ENCODE measurements at places on chromosomes 13 and 19.

GRCh38 chr13:85194482-85194881 lies 604.7 kb downstream of the SLITRK6 start:
- no peak for DNase-seq

- peak; percentile 55 for DNase-seq
These were observed 9.8 kb downstream of the PRX start for GRCh38 chr19:40403262-40403984.

- DNase-seq, result no peak
These were observed 51.7 kb downstream of the KATNAL1 start for GRCh38 chr13:30255696-30256095.

DNA sequence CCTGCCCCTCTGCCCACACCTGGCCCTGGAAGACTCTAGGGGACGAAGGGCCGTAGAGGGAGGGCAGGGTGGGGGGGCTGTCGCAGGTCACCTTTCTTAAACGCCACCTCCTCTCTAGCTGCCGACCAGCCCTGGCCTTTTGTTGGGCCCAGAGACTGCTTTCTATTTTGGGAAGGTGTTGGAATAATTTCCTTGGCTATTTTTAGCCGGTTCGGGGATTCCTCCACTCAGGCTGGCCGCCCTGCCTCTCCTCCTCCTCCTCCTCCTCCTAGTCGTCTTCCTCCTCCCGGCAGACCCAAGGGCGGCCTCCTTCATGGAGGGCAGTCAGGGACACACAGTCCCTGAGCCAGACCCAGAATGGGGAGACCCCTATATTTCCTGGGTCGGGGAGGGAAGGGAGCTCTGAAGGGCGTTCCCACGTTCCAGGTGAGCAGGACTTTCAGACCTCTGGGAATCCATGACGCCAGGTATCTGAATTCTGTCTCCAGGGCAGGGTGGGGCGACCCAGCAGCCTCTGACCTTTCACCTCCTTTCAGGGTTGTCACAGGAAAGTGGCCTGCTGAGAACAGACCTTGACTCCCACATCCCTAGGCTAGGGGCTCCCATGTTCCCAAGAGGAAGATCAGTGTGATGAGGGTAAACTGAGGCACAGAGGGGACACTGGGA lies 19.9 kb downstream of the GADD45B start:
- no peak for DNase-seq

DNA sequence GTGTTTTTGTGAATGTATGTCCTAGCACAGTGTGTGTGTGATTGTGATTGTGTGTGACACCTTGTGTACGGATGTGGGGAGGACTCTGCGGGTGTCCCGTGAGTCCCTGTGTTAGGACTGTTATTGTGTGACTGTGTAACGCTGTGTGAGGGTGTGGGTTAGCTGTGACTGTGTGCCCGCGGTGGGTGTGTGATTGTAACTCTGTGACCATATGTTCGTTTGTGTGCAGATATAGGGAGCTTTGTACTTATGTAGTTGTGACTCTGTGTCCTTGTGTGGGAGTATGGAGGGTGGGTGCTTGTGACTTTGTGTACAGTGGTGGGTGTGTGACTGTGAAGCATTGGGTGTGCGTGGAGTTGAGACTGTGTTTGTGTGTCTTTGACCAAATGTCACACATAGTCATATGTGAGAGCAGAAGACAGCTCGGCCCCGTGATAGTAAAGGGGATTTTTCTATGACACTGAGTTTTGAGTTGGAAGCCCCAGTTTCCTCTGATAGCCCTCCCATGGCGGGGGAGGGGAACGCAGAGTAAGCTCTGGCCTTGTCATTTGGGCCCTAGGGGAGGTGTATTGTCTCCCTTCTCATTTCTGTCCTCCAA lies 949 bp upstream of the ZNF260 start:
- DNase-seq, result no peak

DNA sequence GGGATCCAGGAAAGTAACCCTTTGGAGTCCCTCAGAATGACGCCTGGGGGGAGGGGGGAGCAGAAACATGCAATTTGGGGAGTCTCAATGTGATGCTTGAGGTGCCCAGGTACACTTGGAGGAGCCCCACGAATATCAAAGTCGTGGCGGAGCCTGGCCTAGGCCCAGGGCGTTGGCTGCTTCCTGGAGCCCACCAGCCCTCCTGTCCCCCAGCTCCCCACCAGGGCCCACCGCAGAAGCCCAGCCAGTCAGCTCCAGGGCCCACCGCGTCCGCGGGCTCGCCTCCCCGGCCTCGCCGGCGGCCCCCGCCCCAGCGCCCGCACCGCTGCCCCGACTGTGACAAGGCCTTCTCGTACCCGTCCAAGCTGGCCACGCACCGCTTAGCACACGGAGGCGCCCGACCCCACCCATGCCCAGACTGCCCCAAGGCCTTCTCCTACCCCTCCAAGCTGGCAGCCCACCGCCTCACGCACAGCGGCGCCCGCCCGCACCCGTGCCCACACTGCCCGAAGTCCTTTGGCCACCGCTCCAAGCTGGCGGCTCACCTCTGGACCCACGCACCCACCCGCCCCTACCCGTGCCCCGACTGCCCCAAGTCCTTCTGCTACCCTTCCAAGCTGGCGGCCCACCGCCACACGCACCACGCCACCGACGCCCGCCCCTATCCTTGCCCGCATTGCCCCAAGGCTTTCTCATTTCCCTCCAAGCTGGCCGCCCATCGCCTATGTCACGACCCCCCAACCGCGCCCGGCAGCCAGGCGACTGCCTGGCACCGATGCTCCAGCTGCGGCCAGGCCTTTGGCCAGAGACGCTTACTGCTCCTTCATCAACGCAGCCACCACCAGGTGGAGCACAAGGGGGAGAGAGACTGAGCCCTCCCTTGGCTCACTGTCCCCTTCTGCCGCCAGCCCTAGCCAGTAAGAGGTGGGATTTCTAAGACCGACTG lies 2.1 kb downstream of the ZNF575 start:
- DNase-seq, result no peak

- no peak for DNase-seq
These were observed 262.5 kb upstream of the STARD13 start for GRCh38 chr13:33548069-33548468.

DNA sequence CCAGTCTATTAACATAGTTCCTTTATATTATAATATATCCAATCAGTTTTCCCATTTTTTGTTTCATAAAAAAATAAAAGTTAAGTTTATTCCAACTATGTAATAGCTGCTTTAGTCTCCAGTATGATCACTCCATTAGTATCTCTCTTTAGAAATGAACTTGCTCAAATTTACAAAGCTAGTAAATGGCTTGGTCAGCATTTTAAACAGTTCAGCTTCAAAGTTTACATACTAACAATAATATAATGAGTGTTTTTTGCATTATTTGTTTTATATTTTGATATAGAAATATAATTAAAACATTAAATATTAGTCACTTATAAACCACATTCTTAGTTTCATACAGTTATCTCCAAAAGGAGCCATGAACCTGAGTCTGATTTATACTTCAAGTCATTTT lies 1073.8 kb downstream of the SLITRK5 start:
- DNase-seq, result no peak

DNA sequence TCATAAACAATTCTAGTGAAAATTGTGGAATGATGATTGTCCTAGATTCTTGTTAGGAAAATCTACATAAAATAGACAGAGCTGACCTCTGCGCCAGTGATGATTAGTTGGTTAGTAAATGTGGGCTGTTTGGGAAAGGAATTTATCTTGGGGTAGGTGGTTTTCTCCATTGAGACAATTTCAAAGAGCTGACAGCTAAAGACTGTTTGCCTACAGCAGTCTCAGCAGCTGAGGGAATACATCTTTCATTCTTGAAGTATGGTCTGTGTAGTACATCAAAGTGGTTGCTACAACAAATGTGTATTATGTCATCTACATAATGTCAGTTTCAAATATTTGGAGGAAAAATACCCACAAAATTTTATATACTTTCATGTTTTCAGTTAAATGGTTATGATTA lies 117.2 kb upstream of the TRPC4 start:
- no peak for DNase-seq

DNA sequence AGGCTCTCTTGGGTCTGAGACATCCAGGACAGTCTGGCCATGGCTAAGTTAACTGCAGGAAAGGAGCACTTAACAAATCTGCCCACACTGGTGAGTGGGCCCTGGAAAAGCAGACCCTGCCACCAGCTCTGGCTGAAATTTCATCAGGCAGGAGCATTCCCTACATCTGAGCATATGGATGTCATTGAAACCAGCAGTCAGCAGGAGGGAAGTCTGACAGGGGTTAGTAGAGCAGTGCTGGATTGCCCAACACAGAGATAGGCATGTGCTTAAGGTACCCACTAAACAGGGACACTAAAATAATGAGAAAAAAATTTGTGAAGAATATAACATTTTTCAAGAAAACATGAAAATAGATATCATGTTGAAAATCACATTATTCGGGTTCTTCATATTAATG lies 13.6 kb upstream of the ACOD1 start:
- DNase-seq, result no peak

DNA sequence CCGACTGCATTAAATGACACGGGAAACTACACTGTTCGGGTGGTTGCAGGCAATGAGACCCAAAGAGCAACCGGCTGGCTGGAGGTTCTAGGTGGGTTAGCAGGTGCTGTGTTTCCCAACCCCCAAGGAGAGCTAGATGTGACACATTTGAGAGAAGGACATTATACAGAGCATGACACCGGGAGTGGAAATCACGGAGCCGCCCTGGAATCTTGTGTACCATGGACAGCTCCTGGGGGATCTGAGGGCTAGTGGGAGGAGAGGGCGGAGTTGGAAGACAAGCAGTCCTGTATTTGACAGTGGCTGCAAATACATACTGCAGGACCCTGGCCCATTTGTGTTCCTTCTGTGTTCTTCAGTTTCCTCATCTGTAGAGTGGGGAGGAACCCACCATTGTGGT lies 2.3 kb downstream of the CEACAM18 start:
- DNase-seq, result no peak

GRCh38 chr19:39413272-39413910 lies 922 bp downstream of the PLEKHG2 start:
- no peak for DNase-seq

- DNase-seq, result no peak
These were observed 555 bp downstream of the NR2C2AP start for GRCh38 chr19:19202707-19203011.

GRCh38 chr19:46737298-46737654 lies 8.6 kb upstream of the FKRP start:
- no peak for DNase-seq

DNA sequence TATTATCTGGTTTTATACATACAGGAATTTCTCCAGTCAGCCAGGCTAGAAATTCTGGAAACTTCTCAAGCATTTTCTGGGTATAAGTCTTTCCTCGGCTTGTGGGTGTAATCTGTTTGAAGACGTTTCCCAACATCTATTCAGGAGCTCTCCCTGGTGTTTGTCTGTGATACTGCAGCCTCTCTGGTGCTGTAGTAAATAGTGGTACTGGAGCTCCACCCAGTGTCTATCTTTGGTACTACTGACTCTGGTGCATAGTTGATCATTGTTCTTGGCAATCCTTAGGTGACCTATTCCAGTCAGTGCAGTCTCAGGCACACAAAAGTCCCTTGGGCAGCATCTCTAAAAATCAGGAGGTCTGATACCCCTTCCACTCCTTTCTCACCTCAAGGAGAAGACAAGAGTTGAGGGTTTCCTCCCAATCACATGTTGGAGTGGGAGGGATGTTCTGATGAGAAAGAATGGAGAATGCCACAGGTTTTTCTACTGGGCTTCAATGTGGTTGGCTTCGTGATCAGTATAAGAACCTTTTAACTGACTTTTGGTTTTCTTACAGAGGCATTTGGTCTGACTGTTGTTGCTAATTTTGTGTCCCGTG lies 115.5 kb downstream of the CYSLTR2 start:
- peak; percentile 45 for DNase-seq

- no peak for DNase-seq
These were observed 22.6 kb downstream of the CHST8 start for GRCh38 chr19:33644284-33644836.

GRCh38 chr13:42071672-42072419 lies 23.4 kb downstream of the DGKH start:
- DNase-seq, result no peak

DNA sequence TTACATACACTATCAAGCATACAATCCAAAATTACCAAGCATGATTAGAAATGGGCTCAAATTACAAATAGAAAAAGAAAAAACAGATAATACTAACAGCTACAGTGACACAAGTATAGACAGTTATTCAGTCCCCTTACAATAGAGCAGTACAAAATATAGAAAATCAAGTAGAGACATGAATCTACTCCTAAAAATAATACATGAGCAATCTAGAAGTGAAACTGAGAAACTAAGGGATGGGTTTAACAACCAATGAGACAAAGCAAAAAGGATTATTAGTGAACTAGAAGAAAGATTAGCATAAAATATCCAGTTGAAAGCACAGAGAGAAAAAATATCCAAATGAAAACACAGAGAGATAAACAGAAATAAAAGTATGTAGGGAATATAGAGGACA lies 426.7 kb downstream of the TBC1D4 start:
- no peak for DNase-seq

- no peak for DNase-seq
These were observed 25.9 kb upstream of the FNDC3A start for GRCh38 chr13:48949566-48950500.

DNA sequence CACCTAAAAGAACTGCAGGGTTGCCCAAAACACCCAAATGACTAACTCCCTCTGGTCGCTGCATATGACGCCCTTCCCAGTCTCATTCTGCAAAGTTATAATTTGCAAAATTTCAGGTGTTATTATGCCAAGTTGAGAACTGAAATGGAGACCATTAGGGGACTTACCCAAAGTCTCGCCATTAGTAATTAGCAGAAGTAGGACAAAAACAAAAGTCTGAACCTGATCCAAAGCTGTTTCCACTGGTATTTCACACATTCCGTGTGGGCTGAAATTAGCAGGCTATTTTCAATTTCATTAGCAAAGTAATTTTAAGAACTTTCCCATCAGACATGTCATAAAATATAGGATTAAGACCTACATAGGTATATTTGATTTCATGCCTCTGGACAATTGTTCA lies 6.8 kb downstream of the RUBCNL start:
- no peak for DNase-seq

GRCh38 chr13:31069808-31070534 lies 91.7 kb downstream of the HSPH1 start:
- DNase-seq, result no peak

- DNase-seq, result no peak
These were observed 27.5 kb downstream of the CERS1 start for GRCh38 chr19:18868380-18869022.

DNA sequence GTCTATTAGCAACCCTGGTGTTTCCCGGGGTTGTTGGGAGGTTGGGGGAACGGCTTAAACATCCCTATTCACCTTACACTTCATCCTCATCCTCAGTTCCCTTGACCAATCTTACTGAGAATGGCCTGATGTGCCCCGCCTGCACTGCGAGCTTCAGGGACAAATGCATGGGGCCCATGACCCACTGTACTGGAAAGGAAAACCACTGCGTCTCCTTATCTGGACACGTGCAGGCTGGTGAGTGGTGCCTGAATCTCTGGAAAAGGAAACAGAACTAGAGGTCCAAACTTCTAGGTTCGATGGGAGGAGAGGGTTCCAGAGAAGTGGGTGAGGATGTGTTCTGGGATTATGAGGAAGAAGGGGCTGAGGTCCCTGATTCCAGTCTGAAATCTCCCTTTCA lies 5.9 kb downstream of the PINLYP start:
- DNase-seq, result no peak

All from stimulated activated CD8-positive, alpha-beta memory T cell treated with anti-CD3 and anti-CD28 coated beads, Interleukin-4, amount 100 ng/mL, for 1 hour (primary cell).